H4 (cell line): ENCODE measurements at places on chromosomes 6 and 20.
A peak's percentile ranks its signal among the peaks of the same experiment; 100 is the strongest.

DNA sequence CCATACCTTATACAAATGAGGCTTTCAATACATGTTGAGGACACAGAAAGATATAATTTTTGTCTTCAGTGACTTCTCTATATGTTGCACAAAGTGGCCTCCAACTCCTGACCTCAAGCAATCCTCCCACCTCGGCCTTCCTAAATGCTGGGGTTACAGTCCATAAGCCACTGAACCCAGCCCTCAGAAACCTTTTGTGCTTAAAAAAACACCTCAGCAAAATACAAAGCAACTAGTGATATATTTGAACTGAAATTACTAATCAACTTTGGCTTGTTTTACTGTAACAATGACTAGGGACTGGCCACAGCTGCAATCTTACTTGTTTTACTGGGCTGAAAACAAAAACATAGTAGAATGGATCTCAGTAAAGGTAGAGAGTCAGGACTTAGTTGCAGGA, 3.2 kb upstream of the ZNF184 start:
- no peak for DNase-seq

DNA sequence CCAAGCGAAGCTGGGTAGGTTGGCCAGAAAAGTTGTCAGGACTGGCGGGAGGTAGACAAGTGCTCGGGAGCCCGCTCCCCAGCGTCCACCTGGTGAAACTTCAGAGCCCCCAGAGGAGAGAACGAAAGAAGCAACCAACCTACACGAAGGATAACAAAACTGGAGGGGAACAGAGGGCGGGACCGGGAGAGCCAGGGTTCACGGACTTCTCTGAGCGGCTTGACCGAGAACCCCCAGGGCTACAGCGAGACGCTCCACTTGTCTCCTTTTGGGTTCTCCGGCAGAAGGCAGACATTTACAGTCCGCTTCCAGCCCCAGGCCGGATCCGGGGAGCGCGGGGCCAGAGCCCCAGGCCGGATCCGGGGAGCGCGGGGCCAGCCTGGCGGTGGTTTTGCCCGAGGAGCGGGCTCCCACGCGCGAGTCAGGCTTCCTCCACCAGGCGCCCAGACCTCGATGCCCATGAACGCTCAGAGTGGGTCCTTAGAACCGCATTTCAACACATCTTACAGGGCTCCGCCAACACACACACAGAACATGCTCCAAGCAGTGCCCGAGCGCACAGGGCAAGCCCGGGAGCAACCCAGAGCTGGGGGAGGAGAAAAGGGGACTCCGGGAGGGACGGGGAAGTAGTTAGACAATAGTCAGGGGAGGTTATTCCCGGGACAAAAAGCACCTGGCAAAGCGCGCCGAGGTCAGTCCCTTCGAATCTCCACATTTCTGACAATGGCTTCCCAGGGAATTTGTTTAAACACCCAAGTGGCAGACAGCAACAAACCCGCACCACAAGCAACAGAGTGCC, 1.1 kb downstream of the PTPRK start:
- DNase-seq: peak; percentile 14

DNA sequence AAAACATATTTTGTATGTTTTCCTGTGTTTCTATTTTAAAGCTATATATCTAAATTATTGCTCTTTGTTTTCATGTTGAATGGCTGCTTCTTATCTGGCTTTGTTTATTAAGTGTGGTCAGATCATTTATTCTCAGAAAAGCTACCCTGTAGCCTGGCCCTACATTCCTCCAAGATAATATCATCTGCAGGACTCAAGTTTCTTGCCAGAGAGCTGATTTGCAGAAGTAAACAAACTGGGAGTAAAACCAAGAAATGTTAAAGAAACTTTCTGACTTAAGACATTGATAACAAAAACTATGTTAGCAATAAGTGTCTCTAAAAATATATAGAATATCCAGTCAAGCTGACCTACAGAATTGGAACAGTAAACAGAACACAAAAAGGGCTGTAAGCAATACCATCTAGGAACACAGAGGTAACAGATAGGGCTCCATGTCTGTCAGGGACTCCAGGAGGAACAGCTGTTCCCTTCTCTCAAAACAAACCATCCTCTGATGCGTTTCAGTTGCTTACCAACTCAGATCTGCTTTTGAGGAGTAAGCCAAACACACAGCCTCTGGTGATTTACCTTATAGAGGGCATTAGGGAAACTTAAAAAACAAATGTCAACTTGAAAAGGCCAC, 17.5 kb upstream of the CEP85L start:
- peak; percentile 61 for DNase-seq

GRCh38 chr6:157227202-157228166, 95.8 kb downstream of the TMEM242 start:
- DNase-seq: no peak

GRCh38 chr6:46794068-46794467, 879 bp downstream of the MEP1A start:
- DNase-seq: no peak

- DNase-seq: no peak
Measured at GRCh38 chr6:137161949-137162348, 11.5 kb downstream of the IL22RA2 start.

GRCh38 chr6:15408758-15409157, 162.9 kb downstream of the JARID2 start:
- DNase-seq: no peak

DNA sequence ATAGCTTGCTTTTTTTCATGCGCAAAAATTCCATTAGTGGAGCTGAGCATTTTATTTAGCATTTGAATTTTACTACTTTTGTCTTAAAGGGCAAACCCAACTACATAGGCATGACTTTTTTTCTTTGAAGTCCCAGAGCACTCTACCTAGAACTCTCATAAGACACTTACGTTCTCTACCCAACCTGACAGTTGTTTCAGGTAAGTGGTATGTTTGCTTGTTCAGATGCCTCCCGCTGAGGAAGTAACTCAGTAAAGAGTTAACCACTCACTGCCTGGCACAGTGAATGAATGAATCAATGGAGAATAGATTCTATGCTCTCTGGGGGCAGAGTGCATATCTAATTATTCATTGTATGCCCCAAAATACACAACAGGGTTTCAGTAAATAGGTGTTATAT, 212.3 kb upstream of the PRDM1 start:
- no peak for DNase-seq

DNA sequence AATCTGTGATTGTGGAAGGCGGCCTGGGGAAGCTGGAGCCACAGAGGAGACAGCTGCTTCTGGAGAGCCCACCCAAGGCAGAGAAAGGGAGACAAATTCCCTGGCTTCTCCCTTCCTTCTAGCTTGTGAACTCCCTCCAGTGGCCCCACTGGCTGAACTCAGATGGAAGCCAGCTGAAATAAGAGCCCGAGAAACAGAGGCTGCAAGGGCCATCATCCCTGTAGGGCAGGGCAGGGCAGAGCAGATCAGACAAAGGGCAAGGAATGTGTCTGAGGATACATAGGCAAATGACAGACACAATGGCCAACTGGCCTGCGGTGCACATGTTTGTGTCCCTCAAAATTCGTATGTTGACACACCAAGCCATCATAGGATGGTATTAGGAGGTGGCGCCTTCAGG, 25.3 kb downstream of the MDFI start:
- no peak for DNase-seq

- DNase-seq: peak; percentile 82
Measured at GRCh38 chr6:7730784-7731227, 4.9 kb downstream of the BMP6 start.

GRCh38 chr20:3014662-3015061, 28.8 kb upstream of the GNRH2 start:
- DNase-seq: no peak

DNA sequence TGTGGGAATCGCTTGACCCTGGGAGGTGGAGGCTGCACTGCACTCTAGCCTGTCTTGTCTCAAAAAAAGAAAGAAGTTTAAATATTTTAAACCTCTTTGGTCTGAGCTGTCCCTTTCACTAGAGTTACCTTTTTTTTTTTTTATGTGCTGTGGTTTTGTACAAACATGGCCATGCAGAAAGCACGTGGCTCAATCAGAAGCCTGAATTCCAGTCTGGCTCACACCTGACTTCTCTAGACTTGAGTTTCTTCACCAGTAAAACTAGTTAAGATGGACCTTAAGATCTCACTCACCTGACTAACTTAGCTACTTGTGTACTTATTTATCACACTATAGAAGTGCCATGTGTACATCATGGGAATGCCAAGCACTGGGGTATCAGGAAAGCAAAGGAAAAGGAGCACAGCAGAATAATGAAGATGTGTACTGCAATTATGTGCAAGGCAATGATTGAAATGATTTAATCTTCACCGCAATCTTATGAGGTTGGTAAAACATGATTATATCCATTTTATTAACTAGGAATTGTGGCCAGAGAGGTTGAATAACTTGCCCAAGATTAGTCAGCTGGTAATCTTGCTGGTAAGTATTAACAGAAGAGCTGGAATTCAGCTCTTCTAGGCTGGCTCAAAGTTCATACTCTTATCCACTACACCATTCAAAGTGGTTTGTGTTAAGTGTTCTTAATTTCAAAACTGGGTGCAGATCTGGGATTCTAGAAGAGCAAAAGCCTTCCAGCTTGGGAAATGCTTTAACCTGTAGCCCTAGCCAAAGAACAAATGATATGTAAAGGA, 10.7 kb downstream of the HMGN3 start:
- no peak for DNase-seq

- DNase-seq: no peak
Measured at GRCh38 chr20:45181639-45182038, 6.9 kb downstream of the PI3 start.

GRCh38 chr6:35181933-35182612, 31.7 kb upstream of the SCUBE3 start:
- DNase-seq: peak; percentile 60
